ENCODE measurements at places on chromosomes 12 and 14.
A peak's percentile ranks its signal among the peaks of the same experiment; 100 is the strongest.

DNA sequence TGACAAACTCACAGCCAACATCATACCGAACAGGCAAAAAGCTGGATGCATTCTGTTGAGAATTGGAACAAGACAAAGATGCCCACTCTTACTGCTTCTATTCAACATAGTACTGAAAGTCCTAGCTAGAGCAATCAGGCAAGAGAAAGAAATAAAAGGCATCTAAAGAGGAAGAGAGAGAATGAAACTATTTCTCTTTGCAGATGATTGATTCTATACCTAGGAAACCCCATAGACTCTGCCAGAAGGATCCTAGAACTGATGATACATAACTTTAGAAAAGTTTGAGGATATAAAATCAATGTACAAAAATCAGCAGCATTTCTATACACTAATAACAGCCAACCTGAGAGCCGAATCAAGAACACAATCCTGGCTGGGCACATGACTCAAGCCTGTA, 6.1 kb upstream of the ANO6 start:
- DNase-seq = no peak

DNA sequence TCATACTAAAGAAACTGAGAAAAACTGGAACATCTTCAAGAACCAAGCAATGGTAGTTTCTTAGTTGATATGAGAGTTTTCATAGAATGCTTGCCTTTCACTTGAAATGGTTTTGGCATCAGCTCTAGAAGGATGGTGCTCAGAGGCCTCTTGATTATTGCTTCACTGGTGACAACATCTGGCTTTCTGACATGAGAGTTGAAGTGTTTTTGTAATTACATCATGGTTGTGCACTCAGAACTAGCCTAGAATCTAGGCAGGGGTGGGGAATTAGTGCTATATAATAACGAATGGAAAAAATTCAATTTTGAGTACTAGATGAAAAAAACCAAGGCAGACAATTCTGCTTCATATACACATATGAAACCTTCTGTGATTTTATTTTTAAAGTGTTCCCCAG, 172.8 kb upstream of the LMNTD1 start:
- no peak for DNase-seq

DNA sequence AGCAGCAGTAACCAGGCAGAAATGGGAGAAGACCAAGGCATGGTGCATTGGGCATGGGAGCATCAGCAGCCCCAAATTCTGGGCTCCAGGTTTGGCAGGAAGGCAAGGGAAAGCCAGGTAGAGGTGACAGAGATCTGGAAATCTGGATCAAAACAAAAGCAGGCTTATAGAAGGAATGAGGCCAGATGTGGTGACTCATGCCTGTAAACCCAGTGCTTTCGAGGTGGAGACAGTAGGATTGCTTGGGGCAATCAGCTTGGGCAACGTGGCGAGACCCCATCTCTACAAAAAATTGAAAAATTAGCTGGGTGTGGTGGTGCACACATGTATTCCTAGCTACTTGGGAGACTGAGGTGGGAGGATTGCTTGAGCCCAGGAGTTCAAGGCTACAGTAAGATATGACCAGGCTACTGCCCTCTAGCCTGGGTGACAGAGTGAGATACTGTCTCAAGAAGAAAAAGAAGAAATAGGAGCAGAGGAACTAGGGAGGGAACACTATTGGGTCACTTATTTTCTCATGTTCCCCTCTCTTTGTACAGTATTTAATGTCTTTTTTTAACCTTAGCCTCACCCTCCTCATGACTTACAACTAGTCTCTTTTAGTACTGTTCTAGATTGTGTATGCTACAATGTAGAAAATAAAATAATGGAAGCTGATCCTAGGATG, 25.1 kb downstream of the SLC4A8 start:
- no peak for DNase-seq

DNA sequence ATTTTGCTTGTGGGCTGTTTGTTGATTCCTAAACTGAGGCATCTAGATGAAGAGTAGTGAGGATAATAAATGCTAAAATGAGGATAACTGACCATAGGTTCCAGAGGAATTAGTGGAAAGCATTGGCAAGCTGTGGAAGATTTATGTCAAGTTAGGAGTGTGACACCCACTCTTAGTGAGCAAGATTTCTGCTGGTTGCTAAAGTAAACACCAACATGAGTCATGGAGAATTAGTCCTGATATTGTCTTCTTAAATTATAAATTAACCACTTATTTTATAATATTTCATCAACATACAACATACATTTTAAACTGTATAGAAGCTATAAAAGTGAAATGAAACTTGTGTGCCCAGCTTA, 328.2 kb downstream of the RPL10L start:
- DNase-seq = no peak

DNA sequence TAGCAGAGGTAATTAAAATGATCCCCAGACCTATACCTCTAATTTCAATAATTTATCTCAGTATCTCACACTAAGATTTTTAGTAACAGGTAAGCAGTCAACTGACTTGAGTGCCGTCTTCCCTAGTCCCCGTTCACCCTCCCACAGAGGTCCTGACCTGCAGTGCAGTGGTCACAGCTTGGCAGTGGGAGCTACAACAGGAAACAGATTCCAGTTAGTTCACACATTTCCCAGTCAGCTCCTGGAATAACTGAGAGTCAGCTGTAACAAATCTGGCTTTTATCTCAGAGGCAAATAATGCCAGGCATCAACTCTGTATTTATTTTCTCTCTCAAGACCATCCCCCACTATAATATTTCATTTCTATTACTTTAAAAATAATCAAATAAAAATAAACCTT, 308.2 kb downstream of the ATP23 start:
- DNase-seq = no peak

- DNase-seq = no peak
Measured at GRCh38 chr12:42574851-42575266, 14.7 kb downstream of the PRICKLE1 start.

DNA sequence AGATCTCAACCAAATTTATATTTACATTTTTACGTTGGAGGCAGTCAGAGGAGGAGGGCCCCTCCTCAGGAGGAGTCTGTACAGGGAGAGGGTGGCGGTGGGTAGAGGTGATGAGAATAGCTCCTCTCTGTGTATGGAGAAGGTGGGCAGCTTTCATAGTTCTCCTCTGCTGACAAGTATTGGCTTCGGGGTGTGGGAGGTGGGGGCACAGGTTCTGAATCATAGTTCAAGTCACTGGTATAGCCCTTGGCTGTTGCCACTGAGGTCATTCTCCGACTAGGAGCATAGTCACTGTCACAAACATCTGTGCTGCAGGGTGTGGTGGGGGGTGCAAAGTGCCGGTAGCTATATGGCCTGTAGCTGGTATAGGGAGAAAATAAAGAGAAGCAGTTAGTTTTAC, 50.3 kb downstream of the BCL2L14 start:
- DNase-seq = no peak

DNA sequence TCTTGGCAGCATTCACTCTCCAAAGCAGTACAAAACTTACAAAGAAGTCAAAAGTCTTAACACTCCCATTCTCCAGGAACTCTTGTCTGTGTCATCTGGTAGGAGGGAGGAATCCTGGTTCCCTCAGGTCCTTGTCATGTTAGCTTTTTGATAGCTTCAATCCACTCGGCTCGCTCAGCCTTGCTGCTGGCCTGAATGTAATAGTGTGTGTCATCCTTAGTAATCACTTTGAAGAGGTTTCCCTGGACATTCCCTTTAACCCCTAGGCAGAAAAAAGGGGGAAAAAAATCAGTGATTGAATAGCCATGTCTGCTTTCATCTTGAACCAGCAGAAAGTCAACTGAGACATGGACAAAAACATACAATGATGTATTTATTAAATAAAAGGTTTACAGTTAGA, 24.8 kb downstream of the PLEK2 start:
- peak; percentile 33 for DNase-seq

DNA sequence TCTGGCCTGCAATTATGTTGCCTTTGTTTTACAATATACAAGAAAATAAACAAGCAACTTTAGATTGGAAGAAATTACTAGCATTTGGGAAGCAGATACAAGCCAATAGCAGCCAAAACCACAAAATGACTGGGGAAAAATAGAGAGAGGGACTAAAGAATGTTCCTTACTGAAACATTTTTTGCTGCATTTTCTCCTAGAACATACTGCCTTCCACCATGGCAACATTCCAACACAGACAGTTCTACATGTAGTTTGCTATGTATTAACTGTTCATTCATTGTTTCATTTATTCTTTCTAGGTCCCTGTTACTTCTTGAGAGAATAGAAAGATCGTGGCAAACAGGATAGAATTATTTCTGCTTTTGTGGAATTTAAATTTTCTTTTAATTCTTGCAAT, 530.2 kb downstream of the RPS29 start:
- DNase-seq = no peak

Measured in kidney glomerular epithelial cell (primary cell).